ENCODE measurements at places on chromosomes 4 and X.
A peak's percentile ranks its signal among the peaks of the same experiment; 100 is the strongest.

- no peak for DNase-seq
Observed at GRCh38 chr4:23245203-23245832, 552.6 kb downstream of the GBA3 start.

DNA sequence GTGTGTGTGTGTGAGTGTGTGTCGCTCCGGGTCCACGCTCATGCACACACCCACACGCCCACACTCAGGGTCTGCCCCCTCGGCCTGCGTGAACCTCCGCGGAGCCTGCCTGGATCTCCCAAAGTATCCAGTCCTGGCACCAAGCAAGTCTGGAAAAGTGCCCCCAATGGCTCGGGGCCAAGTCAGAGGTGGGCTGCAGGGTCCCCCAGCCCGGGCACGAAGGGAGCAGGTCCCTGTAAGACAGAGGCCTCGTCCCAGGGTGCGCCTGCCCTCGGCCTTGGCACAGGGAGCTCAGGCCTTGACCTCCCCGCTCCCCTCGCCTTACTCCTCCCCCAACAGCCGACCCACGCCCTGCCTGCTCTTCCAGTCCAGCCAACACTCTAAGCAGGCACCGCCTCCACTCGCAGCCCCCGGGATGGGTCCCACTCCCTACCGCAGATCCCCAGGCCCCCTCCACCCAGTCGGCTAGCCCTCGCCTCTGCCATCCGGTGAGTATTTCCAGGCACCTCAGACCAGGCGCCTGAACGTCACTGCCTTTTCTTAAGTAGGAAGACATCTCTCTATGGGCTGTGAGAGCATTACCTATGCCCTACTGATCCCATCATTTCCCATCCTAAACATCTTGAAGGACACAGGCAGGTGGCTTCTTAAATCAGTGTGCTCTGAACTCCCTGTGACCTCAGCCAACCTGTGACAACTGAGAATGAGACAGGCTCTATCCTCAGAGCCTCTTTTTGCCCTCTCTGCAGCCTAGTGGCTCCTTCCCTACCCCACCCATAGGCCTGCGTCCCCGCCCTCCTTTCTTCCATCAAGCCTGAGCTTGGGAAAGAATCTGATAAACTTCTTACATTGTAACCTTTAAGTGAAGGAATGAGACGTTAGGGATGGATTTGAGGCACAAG, 704 bp downstream of the FAM114A1 start:
- no peak for DNase-seq

DNA sequence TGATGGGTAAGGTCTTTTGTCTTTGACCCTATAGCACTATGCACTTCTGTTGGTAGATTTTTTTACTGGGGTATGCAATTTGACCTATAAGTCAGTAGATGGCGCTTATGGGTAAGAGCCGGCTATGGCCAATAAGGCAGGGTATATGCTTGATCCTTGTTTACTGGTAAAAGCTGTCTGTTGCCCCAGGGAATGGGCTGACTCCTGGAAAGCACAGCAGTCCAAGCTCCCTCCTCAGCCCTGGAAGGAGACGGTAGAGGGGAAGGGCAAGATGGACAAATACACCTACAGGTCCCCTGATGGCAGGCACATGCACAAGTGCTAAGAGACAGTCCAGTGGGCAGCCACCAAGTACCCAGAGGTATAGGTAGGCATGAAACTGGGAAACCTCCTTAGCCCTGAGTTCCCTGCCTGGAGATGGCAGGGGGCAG, 63.7 kb downstream of the ADAMTS3 start:
- peak; percentile 33 for DNase-seq

GRCh38 chr4:183391204-183391603, 53.2 kb upstream of the CDKN2AIP start:
- no peak for DNase-seq

GRCh38 chr4:24932515-24933225, 19.8 kb upstream of the CCDC149 start:
- DNase-seq = no peak

GRCh38 chr4:101931619-101932018, 141.1 kb downstream of the BANK1 start:
- DNase-seq = no peak

DNA sequence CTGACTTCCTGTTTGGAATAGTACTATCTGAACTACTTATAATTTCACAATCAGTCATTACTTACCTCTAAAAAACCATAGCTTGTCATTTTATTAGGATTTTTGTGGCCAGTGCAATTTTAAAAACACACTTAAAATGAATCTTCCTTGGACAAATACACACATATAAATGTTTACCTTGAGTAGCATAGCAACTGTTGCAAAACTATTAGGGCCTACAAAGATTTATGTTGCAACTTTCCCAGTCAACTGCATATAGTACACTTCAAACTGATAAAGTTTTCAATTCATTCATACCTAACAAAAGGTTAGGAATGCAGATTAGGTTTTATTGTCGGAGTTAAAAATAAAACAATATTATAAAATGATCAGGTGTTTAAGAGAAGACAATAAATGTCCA, 193.0 kb downstream of the PDGFC start:
- no peak for DNase-seq

- no peak for DNase-seq
Observed at GRCh38 chr4:128380306-128380705, 92.7 kb upstream of the PGRMC2 start.
